ENCODE measurements at places on chromosomes 3 and 15. TPM values are rescaled to one million over a fixed set of nuclear protein-coding genes. Genes with fewer than 3 reads are reported as not detected.

The NR2C2 gene
- total RNA-seq: 38.5 TPM

The GALNT15 gene
- 0.04 TPM for total RNA-seq

The RBP2 gene
- total RNA-seq: not detected

The SMCO1 gene
- not detected for total RNA-seq

The LRRC34 gene
- 5.1 TPM for total RNA-seq

The FGF7 gene
- total RNA-seq: not detected

The PP2D1 gene
- total RNA-seq: not detected

The CCDC14 gene
- total RNA-seq: 58.1 TPM

The MOBP gene
- 0.13 TPM for total RNA-seq

DNA sequence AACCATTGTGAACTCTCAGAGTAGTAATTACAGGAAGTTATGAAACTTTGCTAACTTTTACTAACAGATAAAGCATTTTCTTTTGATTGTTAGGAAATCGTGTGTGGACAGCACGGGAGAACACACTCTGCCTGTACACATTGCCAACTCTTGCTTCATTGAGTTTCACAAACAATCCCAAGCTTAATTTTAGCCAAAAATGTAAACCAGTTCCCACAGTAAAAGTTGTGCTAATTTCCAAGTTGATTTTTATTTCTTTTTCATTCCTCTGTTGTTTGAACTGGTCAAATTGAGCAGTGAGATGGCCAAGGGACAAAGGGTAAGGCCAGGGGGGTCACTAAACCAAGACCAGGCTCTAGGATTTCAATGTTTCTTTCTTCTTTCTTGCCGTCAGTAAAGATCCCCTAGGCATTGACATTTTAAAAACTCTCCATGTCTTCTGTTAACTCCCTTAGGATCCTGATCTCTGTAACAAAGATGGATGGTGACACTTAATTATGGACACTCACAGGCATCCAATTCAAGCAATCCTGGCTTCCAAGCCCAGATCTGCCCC is 414.9 kb downstream of the RBMS3 start:
- peaks cover 3% of the 10 kb centered on the region for H3K36me3 ChIP-seq
- H3K27ac ChIP-seq: no peak overlapping the region
- H3K27me3 ChIP-seq: no peaks in the 10 kb centered on the region
- H3K4me3 ChIP-seq: no peak overlapping the region

DNA sequence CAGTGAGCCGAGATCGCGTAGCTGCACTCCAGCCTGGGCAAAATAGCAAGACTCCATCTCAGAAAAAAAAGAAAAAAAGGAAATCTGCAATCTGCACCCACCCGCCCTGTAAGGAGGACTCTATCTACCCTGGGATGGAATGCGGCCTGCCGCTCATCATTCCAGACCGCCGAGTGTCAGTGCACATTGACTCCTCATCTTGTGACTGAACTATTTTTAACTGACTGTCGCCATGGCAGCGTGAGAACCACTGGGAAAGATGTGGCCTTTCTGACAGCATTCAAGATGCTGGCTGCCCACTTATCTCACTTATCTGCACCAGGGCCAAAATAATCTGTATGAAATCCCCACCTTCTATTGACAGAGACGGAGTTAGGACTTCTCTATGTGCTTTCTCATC is 38.8 kb upstream of the ANKRD34C start:
- no peak overlapping the region for H3K4me3 ChIP-seq
- no peaks in the 10 kb centered on the region for H3K36me3 ChIP-seq
- no peak overlapping the region for H3K27ac ChIP-seq

DNA sequence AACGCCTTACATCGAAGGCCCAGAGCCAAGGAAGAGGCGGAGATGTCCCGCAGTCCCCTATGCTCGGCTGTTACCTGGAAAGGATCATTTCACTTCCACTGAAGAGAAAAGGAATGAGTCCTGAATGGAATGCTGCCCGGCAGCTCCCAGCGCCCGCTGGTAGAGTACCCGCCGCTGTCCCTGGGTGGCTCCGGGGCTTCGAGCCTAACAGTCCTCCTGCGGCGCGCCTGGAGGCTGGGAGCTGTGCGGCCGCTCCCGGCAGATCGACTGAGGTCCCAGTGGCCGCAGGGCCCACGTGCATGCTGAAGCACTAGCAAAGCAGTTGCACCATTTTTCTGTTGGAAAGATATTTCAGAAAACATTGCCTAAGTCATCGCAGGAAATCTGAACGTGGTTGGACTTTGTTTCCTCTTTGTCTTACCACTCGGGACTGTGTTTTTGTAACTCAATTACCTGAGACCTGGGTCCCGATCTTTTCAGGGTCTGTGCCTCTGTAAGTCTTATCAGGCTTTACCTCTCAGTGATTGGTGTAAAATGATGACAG is 984 bp downstream of the RNU6-1 start:
- no peak overlapping the region for H3K27ac ChIP-seq
- no peaks in the 10 kb centered on the region for H3K36me3 ChIP-seq
- H3K4me1 ChIP-seq: no peaks in the 10 kb centered on the region
- peak; percentile 84 for DNase-seq

DNA sequence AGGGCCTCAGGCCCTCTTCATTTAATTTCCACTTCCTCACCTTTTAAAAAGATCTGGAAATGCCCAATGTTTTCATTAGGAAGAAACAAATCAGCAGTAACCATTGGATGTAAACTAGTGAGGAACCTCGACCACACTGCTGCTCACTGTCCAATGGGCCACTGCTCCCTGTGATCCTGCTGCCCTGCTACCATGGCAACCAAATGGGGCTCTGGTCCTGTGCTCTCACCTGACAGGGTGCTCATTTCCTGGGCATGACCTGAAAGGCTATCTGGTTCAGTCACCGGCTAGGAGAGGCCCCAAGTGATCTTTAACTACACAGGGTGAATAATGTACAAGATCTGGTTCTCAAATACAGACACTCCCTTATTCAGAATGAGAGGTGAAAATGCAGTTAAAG is 54.6 kb downstream of the ARHGEF3 start:
- H3K36me3 ChIP-seq: no peaks in the 10 kb centered on the region
- H3K4me3 ChIP-seq: no peak overlapping the region
- no peaks in the 10 kb centered on the region for H3K27me3 ChIP-seq
- DNase-seq: no peak

GRCh38 chr3:60431599-60431958 is 819.7 kb downstream of the FHIT start:
- DNase-seq: peak; percentile 34
- H3K36me3 ChIP-seq: no peaks in the 10 kb centered on the region

GRCh38 chr3:129609591-129610182 is 3.2 kb upstream of the PLXND1 start:
- H3K36me3 ChIP-seq: peaks cover 2% of the 10 kb centered on the region
- peaks cover 3% of the 10 kb centered on the region for H3K27me3 ChIP-seq
- no peak for DNase-seq
- no peak overlapping the region for H3K4me3 ChIP-seq
- peaks cover 2% of the 10 kb centered on the region for H3K4me1 ChIP-seq

GRCh38 chr3:101852983-101853840 is 3.9 kb downstream of the NFKBIZ start:
- no peak for DNase-seq
- H3K27me3 ChIP-seq: no peaks in the 10 kb centered on the region
- peaks cover 63% of the 10 kb centered on the region for H3K36me3 ChIP-seq
- H3K4me1 ChIP-seq: no peaks in the 10 kb centered on the region

DNA sequence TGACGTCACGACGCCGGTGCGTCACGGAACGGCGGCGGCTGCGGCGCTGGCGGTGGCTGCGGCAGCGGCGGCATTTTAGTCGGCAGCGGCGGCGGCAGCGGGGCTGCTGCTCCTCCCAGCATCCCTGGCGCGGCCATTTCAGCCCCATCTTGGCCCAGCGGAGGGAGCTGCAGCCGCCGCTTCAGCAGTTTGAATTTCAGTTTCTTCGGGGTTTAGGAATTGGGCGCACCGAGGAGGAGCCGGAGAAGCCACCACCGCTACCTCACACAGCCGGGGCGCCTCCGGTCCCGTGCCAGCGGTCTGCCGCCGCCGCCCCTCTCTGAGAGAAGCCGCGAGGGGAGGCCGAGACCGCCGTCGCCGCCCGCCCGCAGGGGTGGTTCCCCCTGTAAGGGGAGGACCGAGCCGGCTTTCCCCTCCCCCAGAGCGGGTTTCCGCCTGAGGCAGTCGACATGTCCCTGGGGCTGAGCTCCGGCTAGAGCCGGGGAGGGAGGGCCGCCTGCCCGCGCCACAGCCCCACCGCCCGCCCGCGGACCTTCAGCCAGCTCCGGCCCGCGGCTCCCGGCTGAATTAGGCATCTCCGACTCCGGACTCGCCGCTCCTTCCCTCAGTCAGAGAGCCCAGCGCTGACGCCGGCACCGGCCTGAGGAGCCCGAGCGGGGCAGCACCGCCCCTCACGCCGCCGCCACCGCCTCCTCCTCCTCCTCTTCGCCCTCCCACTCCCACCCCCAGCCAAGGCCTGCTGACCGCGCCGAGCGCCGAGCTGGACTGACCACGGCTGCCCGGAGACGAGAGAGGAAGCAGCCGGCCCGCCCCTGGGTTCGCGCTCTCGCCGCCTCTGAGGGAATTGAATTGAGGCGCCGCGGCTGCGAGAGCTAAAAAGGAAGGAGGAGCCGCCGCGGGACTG is at the start of gene TSC22D2:
Gene TSC22D2 (plus strand): TSS at position 78 of the 904 bp plus-strand sequence. CDS start 1,053 bp downstream, outside the sequence.
- DNase-seq: peak; percentile 93
- peaks cover 16% of the 10 kb centered on the region for H3K36me3 ChIP-seq
- H3K27ac ChIP-seq: peak within 1 kb of the TSS; percentile 63
- H3K4me1 ChIP-seq: no peaks in the 10 kb centered on the region

DNA sequence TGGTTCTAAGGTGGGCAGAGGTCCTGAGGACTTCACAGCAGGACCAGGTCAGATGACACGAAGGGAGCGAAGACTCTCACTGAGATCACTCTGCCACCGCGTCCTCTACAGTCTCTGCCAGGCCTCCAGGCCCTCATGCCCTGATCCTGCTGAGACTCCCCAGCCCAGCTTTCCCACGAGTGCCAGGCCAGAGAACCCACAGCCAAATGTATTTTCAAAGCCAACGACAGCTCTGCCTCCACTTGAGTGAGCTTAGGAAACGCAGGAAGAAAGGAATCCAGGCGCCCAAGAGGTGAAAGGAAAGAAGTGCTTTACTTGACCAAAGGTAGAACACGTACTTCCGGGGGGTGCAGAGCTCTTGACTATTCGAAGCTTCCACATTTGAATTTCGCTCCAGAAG is 275.0 kb downstream of the XXYLT1 start:
- no peaks in the 10 kb centered on the region for H3K36me3 ChIP-seq
- peak; percentile 25 for DNase-seq
- no peak overlapping the region for H3K27ac ChIP-seq
- no peaks in the 10 kb centered on the region for H3K27me3 ChIP-seq
- H3K4me3 ChIP-seq: no peak overlapping the region

GRCh38 chr3:165820671-165821123 is 16.5 kb downstream of the BCHE start:
- no peaks in the 10 kb centered on the region for H3K4me1 ChIP-seq
- H3K4me3 ChIP-seq: no peak overlapping the region
- H3K36me3 ChIP-seq: no peaks in the 10 kb centered on the region
- no peak overlapping the region for H3K27ac ChIP-seq

GRCh38 chr3:4395448-4395847 is 71.6 kb downstream of the SUMF1 start:
- H3K4me1 ChIP-seq: no peaks in the 10 kb centered on the region
- H3K4me3 ChIP-seq: no peak overlapping the region
- no peak for DNase-seq
- no peak overlapping the region for H3K27ac ChIP-seq

GRCh38 chr15:97037080-97037479 is 706.6 kb downstream of the NR2F2 start:
- no peak for DNase-seq
- no peaks in the 10 kb centered on the region for H3K27me3 ChIP-seq
- H3K36me3 ChIP-seq: no peaks in the 10 kb centered on the region

- no peaks in the 10 kb centered on the region for H3K36me3 ChIP-seq
- no peaks in the 10 kb centered on the region for H3K4me1 ChIP-seq
- DNase-seq: no peak
- no peak overlapping the region for H3K4me3 ChIP-seq
- no peaks in the 10 kb centered on the region for H3K27me3 ChIP-seq
Observed at GRCh38 chr15:57792724-57793449, 86.4 kb downstream of the POLR2M start.

Measured in H9 (cell line).